ENCODE measurements at places on chromosomes 2 and 18.

DNA sequence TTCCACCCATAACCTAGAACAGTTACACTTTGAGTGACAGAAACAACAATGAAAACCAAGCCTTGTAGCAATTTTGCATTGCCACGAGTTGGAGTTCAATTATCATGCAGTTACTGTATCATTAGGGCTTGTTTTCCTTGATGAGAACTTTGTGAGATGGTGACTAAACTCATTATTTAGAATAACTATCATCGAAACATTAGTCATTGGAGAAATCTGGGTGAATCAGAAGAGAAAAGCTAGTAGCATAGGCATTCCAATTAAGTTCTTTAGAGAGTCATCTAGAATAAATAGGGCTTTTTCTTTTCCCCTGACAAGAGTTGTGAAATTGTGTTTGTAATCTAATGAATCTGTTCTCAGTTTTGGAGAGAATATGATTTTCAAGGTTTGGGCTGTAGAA is 122.8 kb upstream of the DOCK10 start:
- DNase-seq: peak; percentile 11

DNA sequence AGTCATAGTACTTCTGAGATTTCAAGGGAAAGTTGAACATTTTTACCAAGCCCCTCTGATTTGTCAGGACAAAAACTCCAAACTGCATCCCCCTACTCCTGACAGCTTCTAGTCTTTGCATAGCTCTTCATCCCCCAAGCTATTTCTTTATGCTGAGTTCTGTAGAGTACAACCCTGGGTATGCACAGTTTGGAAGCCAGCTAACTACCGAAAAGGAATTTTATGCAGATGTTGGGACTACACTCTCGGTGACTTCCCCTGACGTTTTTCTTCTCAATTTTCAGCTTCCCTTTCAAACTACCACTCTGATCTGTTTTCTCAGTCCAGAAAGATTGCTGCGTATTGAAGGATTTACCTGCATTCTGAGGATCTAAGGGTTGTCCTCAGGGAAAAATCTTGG is 1060.2 kb upstream of the ACVR2A start:
- DNase-seq: no peak

GRCh38 chr2:168705534-168706470 is 96.6 kb upstream of the NOSTRIN start:
- peak; percentile 22 for DNase-seq

DNA sequence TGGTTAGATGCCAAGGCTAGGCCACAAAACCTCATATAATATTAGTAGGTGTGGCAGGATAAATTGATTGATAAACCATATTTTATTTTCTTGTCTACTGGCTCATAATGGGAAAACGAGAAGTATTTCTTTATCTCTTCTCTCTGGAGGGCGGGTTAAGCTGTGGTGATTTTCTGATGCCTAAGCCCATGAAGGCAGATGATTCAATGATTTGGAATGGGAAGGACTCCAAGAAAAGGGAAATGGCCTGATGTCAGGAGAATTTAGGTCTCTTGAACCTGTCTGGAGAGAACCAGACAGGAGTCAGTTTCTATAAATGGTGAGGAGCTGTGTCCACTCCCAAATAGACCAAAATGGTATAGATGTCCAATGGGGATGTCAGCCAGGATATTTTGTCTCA is 18.7 kb upstream of the MAP4K3 start:
- DNase-seq: peak; percentile 38

DNA sequence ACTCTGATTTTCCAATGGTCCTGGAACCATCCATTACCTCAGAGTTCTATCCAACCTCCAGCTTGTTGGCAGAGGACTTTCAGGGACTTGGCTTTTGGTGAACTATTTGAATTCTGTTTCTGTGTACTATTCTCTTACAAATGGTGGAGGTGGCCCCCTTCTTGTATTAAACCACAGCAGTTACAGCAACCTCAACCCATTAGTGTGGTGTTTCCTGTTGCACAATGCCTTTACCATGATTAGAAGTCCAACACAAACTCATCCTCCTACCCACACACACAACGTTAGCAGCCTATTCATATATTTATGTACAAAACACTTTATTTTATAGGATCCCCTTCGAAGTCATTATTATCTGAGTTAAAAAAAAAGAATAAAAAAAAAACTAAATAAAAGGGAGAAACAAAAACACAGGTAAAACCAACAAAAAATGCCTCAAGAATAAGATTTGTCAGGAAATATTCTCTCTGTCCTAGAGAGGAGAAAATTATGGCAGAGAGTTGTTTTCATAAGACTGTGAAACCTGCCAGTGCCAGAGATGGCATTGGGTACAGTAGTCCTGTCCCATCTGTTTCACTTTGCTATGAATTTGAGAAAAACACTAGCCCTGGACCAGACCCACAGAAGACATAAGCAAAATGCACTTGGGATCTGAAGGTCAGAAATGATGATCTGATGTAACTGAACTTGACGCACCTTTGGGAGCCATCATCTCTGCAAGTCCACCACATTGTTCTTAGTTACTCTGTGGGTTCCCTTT is 1896.0 kb upstream of the PIK3C3 start:
- DNase-seq: no peak

DNA sequence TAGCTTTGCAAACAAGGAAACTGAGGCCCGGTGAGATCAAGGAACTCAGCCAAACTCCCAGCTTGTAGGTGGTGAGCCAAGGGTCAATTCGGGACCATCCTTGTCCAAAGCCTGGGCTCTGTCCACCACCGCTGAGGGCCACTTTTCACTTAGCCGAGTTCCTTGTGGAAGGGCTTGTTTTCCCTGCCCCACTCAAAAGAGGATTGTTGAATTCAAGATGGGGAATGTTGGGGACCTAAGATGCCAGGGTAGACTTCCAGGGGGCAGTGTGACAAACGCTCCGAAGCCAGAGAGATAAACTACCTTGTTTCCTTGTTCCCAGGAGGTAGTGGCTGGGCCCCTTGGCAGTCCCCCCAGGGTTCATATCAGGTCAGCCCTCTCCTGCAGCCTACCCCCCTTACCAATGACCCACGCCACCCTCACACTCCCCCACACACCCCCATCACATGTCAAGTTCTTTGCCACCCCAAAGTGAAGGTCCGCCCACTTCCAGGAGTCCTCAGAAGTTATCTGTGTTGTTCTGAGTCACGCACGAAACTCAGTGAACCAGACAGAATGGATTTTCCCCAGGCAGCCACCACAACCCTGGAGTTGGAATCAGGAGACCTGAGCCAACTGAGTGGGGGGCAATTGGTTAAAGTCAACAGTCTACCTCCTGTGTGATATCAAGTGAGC is 10.3 kb upstream of the ATOH8 start:
- DNase-seq: peak; percentile 71

DNA sequence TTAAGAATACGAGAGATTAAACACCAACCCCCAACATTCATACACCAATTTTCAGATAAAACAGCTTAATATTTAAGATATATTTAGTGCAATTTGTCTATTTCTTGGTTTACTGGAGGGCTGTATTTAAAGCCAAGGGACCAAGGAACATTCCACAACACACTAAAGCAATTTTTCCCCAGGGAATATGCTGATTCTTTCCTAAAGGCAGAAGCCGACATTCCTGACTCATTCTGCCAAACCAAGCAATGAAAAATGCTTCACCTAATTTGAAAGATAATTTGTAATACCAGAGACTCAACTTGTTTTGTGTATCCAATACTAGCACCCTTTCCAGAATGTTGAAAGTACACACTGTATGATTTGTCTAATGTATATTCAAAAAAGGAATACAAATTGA is 1267.6 kb upstream of the PIK3C3 start:
- peak; percentile 61 for DNase-seq

GRCh38 chr18:10139783-10140410 is 226.1 kb downstream of the VAPA start:
- DNase-seq: peak; percentile 50

- DNase-seq: no peak
These were observed 67.9 kb downstream of the DGKD start for GRCh38 chr2:233422050-233422639.

- DNase-seq: peak; percentile 52
These were observed 128.6 kb downstream of the KCTD1 start for GRCh38 chr18:26419746-26420145.
